ENCODE measurements at places on chromosomes 3 and 15. TPM values are rescaled to one million over a fixed set of nuclear protein-coding genes. Genes with fewer than 3 reads are reported as not detected.

Gene MLF1
- total RNA-seq: 104 TPM

Gene GABRB3
- total RNA-seq: 42.4 TPM

Gene LRTM1
- total RNA-seq: 1.2 TPM

Gene KNL1
- total RNA-seq: 1.0 TPM

Gene ADAMTS7
- total RNA-seq: 1.5 TPM

Gene PYGO1
- 19.6 TPM for total RNA-seq

Gene ANKDD1A
- total RNA-seq: 2.5 TPM

Gene PLCH1
- total RNA-seq: 12.5 TPM

Gene CA12
- 2.8 TPM for total RNA-seq

Gene SLC9A9
- 4.3 TPM for total RNA-seq

Gene MAP6D1
- total RNA-seq: 0.27 TPM

Gene CCDC9B
- total RNA-seq: 8.9 TPM

Gene C15orf61
- total RNA-seq: 3.2 TPM

Gene GASK1A
- total RNA-seq: 0.54 TPM

Gene FOXB1
- total RNA-seq: 13.6 TPM

Gene ARGFX
- total RNA-seq: 0.49 TPM

Gene GUCA1C
- not detected for total RNA-seq

Gene THBS1
- total RNA-seq: 4.2 TPM

Gene CYP1A2
- total RNA-seq: 0.14 TPM

Gene SLC25A26
- 21.2 TPM for total RNA-seq

Gene SELENOK
- 49.2 TPM for total RNA-seq

Gene TUSC2
- 25.7 TPM for total RNA-seq

Gene SNX22
- 3.2 TPM for total RNA-seq

Gene MITF
- total RNA-seq: 0.97 TPM

Gene MAGEL2
- 5.9 TPM for total RNA-seq

Gene KBTBD13
- total RNA-seq: 0.17 TPM

Gene XPC
- 93.7 TPM for total RNA-seq

Gene WDR72
- total RNA-seq: not detected

Gene PSTPIP1
- total RNA-seq: 1.1 TPM

Gene AMIGO3
- total RNA-seq: not detected

Gene IL17RB
- 2.8 TPM for total RNA-seq

Gene AGTR1
- 0.11 TPM for total RNA-seq

Gene ITIH1
- not detected for total RNA-seq

Gene MUSTN1
- total RNA-seq: not detected

Gene CKMT1A
- 13.6 TPM for total RNA-seq

Gene EXD1
- 0.22 TPM for total RNA-seq

Gene ZFYVE19
- 22.1 TPM for total RNA-seq

Gene AMOTL2
- 44.7 TPM for total RNA-seq

Gene CHDH
- 0.96 TPM for total RNA-seq

Gene GOLGA8T
- 1.3 TPM for total RNA-seq
